Common myeloid progenitor, CD34-positive (primary cell): ENCODE measurements at places on chromosomes 1 and 21.

DNA sequence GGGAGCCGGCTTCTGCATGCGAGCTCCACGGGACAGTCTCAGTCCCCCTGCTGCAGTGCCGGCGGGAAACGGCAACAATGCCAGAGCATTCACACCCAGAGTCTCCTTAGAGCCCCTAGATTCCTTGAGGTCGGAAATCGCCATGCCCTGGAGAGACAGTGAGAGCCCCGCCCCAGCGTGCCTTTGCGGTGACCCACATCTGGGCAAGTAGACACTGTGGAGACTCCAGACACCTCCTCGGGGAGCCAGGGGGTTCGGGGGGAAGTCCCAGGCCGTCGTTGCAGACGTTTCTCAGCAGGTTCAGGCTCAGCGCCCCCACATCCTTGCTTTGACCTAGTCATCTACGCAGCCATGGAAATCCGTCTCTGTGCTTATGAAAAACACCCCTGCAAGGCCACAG is 81.3 kb upstream of the ARHGEF16 start:
- H3K36me3 ChIP-seq, result no peaks in the 10 kb centered on the region
- no peak overlapping the region for H3K27ac ChIP-seq
- H3K4me1 ChIP-seq, result peaks cover 34% of the 10 kb centered on the region
- H3K27me3 ChIP-seq, result peaks cover 2% of the 10 kb centered on the region
- no peak for DNase-seq

DNA sequence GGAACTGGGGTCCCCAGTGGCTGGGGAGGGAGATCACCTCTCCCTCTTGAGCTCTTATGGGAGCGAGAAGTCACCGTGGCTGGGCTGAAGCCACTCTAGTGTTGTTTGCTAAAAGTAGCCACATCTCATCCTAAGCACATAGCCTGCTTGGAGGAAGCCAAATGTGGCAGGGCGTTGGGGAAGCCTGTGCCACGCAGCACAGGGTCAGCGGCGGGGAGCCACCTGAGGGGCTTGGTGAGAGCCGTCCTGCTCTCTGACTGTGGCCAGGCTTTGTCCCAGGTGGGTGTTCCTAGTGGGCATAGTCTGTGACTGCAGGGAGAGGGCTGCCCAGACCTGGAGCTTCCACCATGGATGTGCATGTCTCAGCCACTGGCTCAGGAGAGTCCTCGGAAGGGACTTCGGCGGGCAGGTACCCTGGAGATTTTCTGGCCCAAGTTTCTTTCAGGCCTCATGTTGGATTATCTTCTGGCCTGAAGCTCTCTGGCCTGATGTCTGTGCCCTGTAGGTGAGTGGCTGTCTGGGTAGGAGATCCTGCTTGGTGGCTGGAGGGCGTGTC is 38.9 kb downstream of the MORN1 start:
- no peak overlapping the region for H3K27ac ChIP-seq
- no peaks in the 10 kb centered on the region for H3K4me1 ChIP-seq
- H3K4me3 ChIP-seq, result no peak overlapping the region
- H3K27me3 ChIP-seq, result no peaks in the 10 kb centered on the region

DNA sequence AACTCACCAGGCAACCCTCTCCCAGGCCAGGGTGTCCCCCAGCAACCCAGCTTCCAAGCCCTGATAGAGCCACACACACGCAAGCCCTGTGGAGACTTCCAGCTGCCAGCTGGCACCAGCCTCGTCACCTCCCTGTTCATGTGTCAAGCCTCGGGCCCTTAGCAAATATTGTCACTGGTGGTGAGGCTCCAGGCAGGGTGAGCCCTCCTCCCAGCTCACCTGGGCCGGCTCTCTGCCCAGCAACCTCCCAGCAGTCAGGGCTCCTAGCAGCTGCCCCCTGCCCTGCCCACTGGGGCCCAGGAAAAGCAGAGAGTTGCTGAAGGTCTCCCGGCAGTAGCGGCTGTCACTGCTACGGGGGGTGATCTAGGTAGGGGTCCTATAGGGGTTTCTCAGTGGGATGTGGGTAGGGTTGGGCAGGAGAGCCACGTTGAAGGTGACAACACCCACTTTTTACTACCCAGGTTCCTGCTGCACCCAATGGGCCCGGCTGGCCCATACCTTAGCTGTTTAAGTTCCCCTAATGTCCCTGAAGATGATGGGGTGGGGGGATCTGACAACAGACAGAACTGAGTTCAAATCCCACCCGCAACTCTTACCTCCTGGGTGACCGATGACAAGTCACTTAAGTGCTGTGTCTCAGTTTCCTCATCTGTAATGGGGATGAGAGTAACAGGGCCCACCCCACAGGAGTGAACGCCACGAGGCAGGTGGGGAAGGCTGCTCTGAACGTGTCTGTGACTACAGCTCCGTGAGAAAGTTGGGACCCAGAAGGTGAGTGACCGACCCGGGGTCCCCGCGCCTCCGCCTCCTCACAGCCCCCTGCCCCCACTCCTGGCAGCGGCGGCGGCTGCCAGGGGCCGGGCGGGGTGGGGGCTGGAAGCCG is 678 bp downstream of the TTC39A start:
- peaks cover 16% of the 10 kb centered on the region for H3K4me1 ChIP-seq
- no peak overlapping the region for H3K27ac ChIP-seq
- H3K4me3 ChIP-seq, result no peak overlapping the region
- H3K27me3 ChIP-seq, result peaks cover 3% of the 10 kb centered on the region
- no peak for DNase-seq
- H3K36me3 ChIP-seq, result no peaks in the 10 kb centered on the region

- DNase-seq, result no peak
- H3K27me3 ChIP-seq, result no peaks in the 10 kb centered on the region
- no peak overlapping the region for H3K27ac ChIP-seq
- no peaks in the 10 kb centered on the region for H3K36me3 ChIP-seq
- H3K4me1 ChIP-seq, result peaks cover 4% of the 10 kb centered on the region
Measured at GRCh38 chr1:232459087-232459486, 170.8 kb downstream of the SIPA1L2 start.

GRCh38 chr1:46458190-46458589 is 31.4 kb upstream of the DMBX1 start:
- H3K27me3 ChIP-seq, result no peaks in the 10 kb centered on the region
- no peak overlapping the region for H3K4me3 ChIP-seq
- H3K4me1 ChIP-seq, result no peaks in the 10 kb centered on the region
- no peak for DNase-seq

DNA sequence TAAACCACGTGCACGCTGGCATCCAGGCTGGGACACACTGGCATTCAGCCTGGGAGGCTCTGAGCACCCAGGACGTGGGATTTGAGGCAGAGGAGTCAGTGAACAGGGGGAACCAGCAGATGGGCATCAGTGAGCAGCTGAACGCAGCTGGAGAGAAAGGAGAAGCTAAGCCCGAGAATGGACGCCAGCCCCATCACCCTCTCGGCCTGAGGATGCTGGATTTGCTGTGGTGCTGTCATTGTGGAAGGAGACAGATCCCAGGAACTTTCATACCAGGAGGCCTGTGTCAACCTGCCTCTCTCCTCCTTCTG is 132.8 kb downstream of the PGBD5 start:
- H3K27me3 ChIP-seq, result no peaks in the 10 kb centered on the region
- H3K27ac ChIP-seq, result no peak overlapping the region
- H3K4me3 ChIP-seq, result no peak overlapping the region
